ENCODE measurements at places on chromosomes 3 and 15.

- no peak for DNase-seq
Observed at GRCh38 chr3:175590745-175591144, 731.6 kb downstream of the NAALADL2 start.

GRCh38 chr3:146222204-146223046 lies 28.5 kb downstream of the PLSCR4 start:
- DNase-seq, result no peak

DNA sequence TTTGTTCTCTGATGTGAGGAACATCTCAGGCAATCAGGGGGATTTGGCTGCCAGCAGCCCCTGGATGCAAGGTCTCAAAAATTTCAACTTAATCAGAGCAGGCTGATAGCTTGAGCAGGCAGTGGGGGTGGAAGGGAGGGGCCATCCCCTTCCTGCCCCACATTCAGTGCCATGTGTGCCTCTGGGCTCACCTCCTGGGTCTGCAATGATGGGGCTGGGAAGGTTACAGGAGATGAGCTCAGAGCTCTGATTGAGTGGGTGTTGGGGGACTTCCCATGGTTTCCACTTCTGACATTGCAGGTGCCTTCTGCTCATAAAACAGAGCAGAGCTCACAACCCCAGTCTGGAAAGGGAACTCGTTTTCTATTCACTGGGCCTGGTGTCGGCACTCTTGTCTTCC lies 37.0 kb downstream of the PARP16 start:
- no peak for DNase-seq

GRCh38 chr3:41999909-42000308 lies 38.0 kb upstream of the ULK4 start:
- DNase-seq, result no peak

All from occipital lobe (tissue), 3 donors.